ENCODE measurements at places on chromosomes 2 and 18.

GRCh38 chr18:68965817-68966216, 167.9 kb downstream of the CCDC102B start:
- no peak for DNase-seq

DNA sequence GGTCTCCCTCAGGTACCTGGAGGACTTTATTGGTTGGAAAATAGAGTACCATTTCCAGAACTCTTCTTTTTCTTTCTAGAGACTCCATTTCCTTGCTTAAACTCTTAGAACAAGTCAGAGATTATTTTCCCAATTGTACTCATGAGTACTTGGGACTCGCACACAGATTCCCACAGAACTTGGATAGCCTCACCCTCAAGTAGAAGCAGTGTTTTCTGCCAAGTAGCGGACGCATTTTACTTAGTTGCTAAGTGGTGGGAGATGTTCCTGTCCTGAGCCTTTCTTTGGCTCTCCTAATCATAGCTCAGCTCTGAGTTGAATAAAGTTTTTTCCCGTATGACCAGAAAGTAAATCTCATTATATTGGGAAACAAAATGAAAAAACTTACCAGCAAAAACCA, 17.2 kb downstream of the SLC30A3 start:
- no peak for DNase-seq

DNA sequence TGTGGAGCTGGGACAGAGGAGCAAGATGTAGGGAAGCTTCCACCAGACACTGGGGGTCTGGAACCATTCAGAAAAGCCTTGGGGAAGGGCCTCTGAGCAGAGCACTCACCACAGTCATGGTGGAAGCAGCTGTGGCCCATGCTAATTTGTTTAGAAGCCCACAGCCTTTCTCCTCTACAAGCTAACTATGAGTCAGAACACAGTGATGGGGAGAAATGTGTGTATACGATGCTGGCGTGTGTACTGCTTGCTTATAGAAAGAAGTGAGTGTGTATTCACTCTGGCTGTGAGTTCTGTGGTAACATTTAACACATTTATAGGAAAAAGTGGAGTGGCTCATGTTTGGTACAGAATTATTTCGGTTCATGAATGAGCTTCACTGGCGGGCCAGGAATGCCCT, 157.0 kb upstream of the ACAA2 start:
- no peak for DNase-seq

DNA sequence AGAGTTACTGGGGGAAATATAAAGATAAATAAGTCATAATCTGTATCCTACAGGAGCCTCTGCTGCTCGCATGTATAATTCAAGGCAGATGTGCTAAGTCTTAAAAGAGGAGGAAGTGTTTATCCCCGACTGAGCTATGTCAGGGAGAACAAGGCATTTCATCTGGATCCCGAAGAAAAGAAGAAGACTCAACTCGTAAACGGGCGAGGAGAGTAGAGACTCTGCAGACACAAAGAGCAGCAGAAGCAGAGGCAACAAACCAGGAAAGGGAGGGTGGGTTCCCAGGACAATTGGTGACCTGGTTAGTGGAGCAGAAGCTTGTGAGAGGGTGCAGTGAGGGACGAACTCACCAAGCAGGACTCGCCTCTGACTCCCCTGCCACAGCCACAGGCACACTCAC, 368.6 kb downstream of the EIPR1 start:
- no peak for DNase-seq

GRCh38 chr18:51623653-51624052, 426.2 kb upstream of the MEX3C start:
- DNase-seq: no peak

DNA sequence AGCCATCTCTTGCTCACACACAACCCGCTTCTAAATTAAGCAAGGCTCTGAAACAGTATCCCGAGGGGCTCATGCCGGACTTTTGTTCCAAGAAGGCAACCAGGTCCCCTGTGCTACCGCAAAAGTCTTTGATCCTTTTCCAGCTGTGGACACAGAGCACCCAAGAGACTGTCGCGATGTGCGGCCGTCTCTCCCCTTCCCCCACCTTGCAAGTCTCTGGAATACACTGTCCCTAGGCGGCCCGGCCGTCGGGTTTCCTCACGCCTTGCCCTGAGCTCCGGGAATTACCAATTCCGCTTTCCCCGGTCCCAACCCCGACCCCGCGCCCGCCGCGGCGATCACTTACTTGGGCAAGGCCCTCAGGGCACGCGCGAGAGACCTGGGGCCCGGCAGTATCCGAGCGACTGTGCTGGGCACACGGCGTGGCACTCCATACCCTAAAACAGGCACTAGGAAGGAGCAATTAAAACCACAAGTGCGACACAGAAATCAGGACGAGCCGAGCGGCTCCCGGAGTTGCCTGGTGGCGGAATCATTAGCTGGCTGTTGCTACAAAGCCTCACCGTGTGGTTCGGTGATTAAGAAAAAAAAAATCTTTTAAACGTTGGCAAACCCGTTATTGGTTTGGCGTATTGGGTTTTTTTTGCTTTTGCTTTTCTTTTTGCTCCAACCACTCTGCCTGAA, 2.2 kb upstream of the DLX1 start:
- DNase-seq: peak; percentile 53

GRCh38 chr18:26335156-26335555, 108.9 kb downstream of the TAF4B start:
- DNase-seq: peak; percentile 11

GRCh38 chr2:16119741-16120140, 179.4 kb downstream of the MYCN start:
- no peak for DNase-seq

GRCh38 chr2:164794432-164795231, 47.0 kb downstream of the COBLL1 start:
- DNase-seq: no peak

GRCh38 chr18:22505141-22505591, 87.5 kb upstream of the CTAGE1 start:
- peak; percentile 36 for DNase-seq

GRCh38 chr2:71143782-71144181, 13.3 kb downstream of the MPHOSPH10 start:
- DNase-seq: no peak

- no peak for DNase-seq
Measured at GRCh38 chr2:73324126-73324725, 30.9 kb upstream of the EGR4 start.

DNA sequence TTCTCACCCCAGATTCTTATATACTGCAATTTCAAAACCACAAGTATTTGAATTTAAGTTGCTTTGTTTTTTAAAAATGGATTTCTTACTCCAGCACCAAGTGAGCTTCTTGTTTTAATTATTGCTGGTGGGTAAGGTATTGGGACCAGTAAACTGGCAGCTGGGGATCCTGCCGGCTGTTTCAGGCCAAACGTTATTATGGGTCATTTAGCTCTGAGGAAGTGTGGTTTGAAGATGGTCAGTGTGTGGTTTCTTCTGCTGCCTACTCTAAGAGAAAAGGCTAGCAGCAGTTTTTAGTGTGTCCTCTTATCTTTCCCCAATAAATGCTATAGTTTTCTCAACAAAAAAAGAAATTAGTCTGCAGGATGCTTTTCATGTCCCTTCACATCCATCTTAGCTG, 30.6 kb downstream of the CFAP221 start:
- DNase-seq: no peak

- no peak for DNase-seq
Measured at GRCh38 chr18:58657494-58657893, 13.8 kb upstream of the MALT1 start.

DNA sequence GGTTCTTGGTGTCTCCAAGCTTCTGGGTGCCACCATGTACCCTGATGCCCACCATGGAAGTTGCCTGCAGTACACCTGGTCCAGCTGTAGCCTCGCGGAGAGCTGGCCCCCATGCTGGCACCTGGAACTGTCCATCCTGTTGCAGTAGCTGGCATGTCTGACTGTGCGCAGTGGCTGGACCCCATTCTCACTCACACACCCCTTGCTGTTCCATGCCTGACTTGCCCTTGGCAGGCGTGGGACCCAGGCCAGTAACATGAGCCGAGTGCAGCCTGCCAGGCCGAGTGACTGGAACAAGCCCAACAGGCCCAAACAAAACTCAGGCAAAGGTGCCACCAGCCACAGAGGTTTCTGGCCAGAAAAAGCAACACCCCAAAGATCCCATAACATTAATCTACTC, 73.8 kb downstream of the NEURL3 start:
- no peak for DNase-seq

DNA sequence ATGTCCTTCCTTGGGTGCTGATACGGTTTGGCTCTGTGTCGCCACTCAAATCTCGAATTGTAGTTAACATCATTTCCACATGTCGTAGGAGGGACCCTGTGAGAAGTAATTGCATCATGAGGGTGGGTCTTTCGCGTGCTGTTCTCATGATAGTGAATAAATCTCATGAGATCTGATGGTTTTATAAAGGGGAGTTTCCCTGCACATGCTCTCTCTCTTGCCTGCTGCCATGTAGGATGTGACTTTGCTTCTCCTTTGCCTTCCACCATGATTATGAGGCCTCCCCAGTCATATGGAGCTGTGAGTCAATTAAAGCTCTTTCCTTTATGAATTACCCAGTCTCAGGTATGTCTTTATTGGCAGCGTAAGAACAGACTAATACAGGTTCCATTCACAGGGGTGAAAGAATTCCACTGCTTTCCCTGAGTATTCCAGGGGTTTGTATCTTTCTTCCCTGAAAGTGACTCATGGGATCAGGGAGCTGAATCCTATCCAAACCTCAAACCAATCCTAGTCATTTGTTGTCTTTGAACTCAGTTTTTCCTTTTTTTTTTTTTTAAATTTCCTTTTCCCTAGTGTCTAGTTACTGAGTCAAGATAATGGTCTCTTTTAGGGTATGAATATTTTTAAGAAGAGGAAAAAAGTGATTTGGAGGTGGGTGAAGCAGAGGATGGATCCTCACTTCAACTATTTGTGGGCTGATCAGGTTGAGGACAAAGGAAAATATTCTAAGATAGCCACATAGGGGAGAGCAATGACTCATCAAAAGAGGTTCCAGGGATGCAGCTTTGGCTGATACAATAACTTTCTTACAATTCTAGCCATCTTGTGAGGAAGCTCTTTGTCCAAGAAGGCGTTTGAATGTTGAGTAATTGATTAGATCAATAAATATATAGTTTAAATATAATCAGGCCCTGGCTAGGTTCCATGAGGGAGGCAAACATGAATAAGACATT, 19.5 kb upstream of the KCNE4 start:
- peak; percentile 20 for DNase-seq

DNA sequence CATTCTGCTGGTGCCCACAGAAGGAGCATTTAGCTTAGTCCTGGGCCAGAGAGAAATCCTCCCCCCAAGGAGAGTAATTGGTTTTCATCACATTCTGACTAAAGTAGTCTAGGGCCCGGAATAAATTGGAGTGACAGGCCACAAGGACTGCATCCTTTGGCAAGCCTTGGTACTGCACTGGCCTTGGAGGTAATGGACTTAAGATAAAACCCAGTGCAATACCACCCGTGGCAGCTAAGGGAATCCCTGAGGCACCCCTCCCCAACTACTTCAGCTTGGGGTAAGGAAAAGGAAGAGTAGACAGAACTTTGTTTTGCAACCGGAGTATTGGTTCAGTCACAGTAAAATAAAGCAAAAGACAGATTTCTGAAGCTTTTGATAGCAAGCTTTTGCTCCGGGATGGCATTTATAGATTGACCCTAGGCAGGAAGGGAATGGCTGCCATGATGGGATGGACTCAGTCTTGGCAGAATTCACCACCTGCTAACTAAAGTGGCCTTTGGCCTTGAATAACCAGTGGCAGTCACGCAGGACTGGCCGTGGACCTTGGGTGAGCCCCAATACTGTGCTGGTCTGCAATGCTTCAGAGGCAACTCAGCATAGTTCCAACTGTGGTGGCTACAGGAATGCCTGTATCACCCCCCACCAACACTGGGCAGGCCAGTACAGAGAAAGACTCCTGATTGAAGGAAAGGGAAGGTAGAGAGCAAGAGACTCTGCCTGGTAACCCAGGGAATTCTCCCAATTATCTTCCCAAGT, 14.1 kb downstream of the ORC4 start:
- DNase-seq: no peak

DNA sequence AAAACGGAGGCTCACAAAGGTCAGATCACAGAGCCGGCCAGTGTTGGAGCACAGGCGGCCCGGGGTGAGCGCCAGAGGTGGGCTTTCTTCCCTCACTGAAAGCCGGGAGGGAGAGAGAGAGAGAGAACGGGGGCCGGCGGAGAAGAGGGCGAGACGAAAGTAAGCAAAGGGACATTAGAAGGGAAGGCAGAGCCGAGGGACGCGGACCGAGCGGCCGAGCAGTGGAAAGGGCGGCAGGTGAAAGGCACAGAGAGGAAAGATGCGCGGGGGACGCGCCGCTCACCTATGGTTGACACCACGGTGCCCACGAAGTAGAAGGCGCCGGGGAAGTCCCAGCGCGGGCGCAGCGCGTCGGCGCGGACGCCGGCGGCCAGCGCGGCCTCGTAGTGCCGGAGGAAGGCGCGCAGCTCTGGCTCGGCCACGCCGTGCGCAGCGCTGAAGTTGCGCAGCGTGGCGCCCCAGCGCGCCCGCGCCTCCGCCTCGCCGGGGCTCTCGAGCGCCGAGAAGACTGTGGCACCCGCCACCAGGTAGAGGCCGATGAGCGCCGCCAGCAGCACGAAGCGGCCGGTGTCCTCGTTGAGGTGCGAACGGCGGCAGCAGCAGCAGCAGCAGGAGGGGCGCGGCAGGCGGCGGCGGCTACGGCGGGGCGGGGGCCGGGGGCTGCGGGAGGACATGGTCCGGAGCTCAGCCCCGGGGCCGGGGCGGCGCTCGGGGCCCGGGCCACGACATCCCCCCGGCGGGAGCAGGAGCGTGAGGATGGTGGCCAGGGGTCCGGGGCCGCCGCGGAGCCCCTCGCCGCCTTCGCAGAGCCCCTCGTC, 166.9 kb downstream of the MSH2 start:
- peak; percentile 62 for DNase-seq

GRCh38 chr2:62383846-62384245, 122.1 kb downstream of the TMEM17 start:
- no peak for DNase-seq

- DNase-seq: no peak
Measured at GRCh38 chr18:840023-840408, 28.0 kb upstream of the YES1 start.

DNA sequence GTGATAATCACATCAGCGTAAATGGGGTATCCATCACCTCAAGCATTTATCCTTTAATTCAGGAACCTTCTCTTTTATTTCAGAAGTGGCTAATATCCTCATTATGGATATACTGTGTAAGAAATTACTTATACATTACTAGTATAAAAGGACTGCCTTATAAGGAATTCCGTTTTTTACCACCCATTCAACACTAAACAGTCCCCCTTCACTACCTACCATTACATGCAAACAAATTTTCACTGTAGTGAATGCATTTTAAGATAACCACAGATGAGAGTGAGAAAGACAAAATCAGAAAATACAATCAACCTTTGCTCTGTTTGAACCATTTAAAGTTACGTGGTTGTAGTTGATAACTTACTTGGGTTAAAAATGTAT, 551.2 kb downstream of the RNF144A start:
- no peak for DNase-seq

GRCh38 chr2:106551417-106552130, 64.4 kb downstream of the CD8B2 start:
- DNase-seq: no peak

DNA sequence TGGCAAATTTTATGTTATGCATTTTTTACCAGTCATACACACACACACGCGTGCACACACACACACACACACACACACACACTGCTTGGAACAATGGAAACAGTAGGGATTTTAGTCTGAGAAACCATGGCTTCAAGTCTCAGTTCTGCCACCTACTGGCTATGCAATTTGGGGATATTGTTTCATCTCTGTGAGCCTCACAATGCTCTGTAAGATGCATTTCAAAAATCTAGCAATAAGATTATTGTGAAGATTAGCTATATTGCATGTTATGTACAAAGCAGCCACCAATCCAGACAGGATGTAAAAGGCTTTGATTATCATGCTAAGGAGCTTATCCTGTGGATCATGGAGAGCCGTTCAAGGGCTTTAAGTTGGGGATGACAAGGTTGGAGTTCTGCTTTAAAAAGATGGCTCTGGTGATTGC, 401.4 kb downstream of the NBAS start:
- DNase-seq: peak; percentile 43
